ENCODE measurements at places on chromosomes 7 and 10.

- no peak for DNase-seq
Measured at GRCh38 chr10:131166486-131166885, 145.0 kb downstream of the TCERG1L start.

- peak; percentile 91 for DNase-seq
Measured at GRCh38 chr7:32588657-32589056, 93.4 kb downstream of the AVL9 start.

DNA sequence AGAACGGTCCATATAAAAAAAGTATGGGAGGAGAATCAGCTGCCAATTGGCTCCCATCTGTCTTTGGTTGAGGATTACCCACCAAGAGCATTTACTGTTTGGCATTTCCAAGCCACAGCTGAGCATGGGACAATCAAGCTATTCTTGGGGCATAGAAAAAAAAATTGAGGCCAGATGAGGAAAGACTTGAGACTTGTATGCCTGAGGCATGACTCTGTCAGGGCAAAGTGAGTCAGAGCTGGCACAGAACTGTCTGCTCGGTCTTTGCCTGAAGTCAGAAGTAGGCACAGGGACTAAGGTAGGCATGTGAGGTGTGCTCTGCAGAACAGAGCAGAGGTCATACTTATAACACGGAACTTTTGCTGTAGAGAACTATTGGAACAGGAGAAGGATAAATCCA lies 126.5 kb upstream of the CHRM2 start:
- DNase-seq = no peak

DNA sequence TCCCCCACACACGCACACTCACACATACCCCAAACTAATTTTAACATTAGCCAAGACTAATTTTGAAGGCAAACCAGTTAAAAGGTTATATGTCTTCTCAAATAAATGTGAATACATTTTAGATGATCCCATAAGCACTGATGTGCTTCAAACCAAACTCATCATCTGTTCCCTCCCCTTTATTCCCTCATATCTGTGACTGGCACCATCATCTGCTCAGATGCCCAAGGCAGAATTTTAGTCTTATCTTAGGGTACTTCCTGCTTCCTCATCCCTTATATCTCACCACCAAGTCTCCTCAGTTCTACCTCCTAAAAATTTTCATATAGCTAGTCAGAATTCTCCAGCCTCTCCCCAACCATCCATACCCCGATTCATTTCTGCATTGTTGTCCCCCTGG lies 80.4 kb downstream of the UPF2 start:
- DNase-seq = no peak

DNA sequence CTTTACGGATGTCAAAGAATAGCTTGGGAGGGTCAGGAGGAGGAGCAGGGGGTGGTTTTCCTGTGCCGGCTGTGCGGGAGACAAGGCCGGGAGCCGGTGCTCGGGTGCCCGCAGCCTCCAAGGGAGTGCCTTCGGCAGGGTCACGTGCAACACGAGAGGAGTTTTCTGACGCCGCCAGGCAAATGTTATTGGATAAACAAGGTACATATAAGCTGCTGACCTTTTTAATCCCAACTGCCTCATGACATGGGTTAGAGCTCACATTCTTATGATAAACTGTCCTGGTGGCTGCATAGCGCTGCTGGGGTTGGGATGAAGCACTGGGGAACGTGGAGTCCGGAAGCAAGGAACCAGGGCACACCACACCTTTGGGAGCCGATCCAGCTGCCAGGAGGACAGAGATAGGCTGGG lies 124.8 kb upstream of the PDLIM1 start:
- no peak for DNase-seq

GRCh38 chr10:102633287-102633686 lies 11.0 kb upstream of the TRIM8 start:
- peak; percentile 92 for DNase-seq

- DNase-seq = peak; percentile 89
Measured at GRCh38 chr10:71727738-71728737, 8.5 kb upstream of the C10orf105 start.

GRCh38 chr7:10412422-10413019 lies 561.2 kb upstream of the PHF14 start:
- DNase-seq = peak; percentile 23

DNA sequence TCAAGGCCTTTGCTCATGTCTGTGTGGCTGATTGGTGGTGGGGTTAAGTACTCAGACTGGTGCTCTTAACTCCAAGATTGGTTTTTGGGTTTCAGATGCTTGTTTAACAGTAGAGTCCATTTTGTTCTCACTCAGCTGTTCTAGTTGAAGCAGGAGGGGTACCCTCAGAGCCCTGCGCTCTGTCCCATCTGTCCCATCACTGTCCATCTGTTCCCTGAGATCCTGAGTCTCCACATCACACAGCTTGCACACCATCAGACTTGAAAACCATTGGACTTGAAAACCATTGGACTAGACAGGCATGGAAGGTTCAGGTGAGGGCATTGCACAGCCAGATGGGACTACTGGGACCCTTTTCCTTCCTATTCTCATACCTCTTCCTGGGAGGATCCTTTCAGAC lies 39.3 kb downstream of the TMEM178B start:
- DNase-seq = no peak

DNA sequence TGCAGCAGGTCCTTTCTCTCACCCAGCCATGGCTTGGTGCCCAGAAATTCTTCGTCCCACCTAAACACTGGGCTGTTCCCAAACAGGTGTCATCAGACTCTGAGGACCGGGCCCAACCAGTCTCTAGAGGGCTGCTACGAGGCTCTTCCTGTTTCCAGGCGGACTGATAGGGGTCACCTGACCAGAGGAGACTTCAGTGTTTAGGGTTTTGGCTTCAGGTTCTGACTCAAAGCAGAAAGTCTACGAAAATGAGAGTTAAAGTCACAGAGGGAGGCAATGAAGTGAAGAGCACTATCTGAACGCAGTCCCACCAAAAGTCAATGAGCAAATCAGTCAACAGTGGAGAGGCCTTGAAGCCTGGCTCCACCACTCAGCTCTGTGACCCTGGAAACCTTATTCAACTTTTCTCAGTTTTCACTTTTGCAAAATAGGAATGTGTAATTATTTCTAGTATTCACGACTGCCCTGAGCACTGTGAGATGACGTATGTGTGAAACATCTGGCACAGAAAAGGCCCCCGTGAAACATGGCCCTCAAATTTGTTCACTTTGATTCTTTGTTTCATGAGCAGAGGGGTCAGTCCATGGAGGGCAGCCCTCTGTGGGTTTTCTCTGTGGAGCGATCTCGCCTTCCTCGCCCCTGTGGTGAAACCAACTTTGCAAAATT lies 189.9 kb upstream of the PDE1C start:
- no peak for DNase-seq

DNA sequence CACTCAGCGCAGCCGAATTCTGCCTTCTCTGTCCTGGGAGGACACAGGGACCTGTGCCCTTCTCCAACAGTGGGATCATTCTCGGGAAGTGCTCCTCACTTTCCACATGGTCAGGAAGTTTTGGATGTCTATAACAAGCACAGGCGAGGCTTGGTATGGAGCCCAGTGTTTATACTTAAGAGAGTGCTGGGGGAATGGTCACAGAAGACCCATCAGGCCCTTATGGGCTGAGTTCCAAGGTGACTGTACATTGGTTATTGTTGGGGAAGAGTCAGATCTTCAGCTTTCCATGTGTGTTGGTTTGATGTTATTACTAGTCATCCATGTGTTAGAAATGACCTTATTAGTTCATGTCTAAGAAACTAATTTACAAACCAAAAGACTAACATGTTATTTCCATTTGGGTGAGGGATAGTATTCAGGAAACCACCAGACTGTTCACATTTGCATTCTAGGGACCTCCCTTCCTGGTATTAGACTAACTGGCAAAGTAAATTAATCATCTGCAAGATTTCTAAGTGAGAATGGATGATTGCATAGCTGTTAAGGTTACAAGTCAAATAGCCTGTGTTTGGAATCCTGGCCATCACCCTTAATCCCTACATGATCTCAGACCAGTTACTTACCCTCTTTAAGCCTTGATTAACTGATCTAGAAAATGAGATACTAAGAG lies 834.2 kb downstream of the LRMDA start:
- no peak for DNase-seq

- DNase-seq = no peak
Measured at GRCh38 chr7:51732116-51732515, 415.5 kb upstream of the COBL start.

GRCh38 chr10:44651834-44652233 lies 259.3 kb upstream of the TMEM72 start:
- DNase-seq = no peak

DNA sequence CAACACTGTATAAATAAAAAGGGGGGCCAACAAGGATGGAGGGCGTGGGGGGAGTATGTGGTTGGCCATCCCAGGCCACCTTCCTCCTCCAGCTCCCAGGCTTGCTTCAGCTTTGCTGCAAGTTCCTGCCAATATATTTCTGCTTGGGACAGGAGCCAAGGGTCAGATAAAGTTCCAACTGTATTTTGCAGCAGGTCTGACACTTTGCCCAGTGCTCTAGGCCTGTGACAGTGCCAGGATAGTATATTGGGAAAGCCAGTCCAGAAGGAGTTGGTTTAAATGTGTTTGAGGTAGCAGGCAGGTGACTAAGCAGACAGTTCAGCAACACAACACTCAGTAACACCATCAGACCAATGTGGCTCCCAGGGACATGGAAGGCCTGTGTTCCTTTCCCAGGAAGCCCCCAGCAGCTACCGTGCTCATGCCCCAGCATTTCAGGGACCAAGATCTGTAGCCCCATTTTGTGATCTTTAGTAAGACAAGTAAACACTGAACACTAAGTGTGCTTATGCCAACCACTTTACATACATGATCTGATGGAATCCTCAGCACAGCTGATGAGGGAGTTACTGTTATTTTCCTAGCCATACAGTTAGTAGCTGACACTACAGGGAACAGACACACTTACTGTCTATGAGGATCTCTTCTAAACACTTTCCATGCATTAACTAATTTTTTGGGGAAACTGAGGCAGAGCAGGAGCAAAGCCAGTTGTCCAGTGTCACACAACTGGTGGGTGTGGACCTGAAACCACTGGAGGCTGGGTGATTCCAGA lies 38.9 kb downstream of the DNAJB12 start:
- peak; percentile 84 for DNase-seq

GRCh38 chr10:103044942-103045489 lies 126.9 kb downstream of the CNNM2 start:
- no peak for DNase-seq
